ENCODE measurements at places on chromosomes 1 and 21. TPM values are rescaled to one million over a fixed set of nuclear protein-coding genes. Genes with fewer than 3 reads are reported as not detected.

Gene TAL1
- total RNA-seq = 3.0 TPM

Gene TIPRL
- total RNA-seq = 30.9 TPM

Gene PLPPR4
- 6.5 TPM for total RNA-seq

Gene KLHDC7A
- not detected for total RNA-seq

Gene IFI44L
- total RNA-seq = 2.6 TPM

Gene LYPD8
- not detected for total RNA-seq

Gene C1orf115
- 11.1 TPM for total RNA-seq

Gene NEXN
- 57.9 TPM for total RNA-seq

Gene BMP8A
- 0.40 TPM for total RNA-seq

Gene TSPAN1
- not detected for total RNA-seq

Gene ASH1L
- total RNA-seq = 31.5 TPM

Gene ARHGEF16
- 0.40 TPM for total RNA-seq

Gene LRRC38
- total RNA-seq = 11.9 TPM

Gene EFNA1
- 15.3 TPM for total RNA-seq

Gene OLFML2B
- 78.4 TPM for total RNA-seq

Gene HSD11B1
- 0.18 TPM for total RNA-seq

Gene AURKAIP1
- total RNA-seq = 74.8 TPM

Gene KCNN3
- 5.1 TPM for total RNA-seq

Gene SLAMF8
- 0.27 TPM for total RNA-seq

Gene SPRR4
- not detected for total RNA-seq

Gene ZNF695
- 1.6 TPM for total RNA-seq

Gene CFHR4
- total RNA-seq = not detected

Gene PGBD5
- total RNA-seq = 10.3 TPM

Gene KRTAP7-1
- total RNA-seq = not detected

Gene GSTM1
- total RNA-seq = 15.3 TPM

Gene MAP1LC3C
- total RNA-seq = 12.5 TPM

Gene EFNA3
- total RNA-seq = 2.1 TPM

Gene CYP4A11
- total RNA-seq = 0.13 TPM

Gene BMP8B
- 0.71 TPM for total RNA-seq

Gene MMP23B
- total RNA-seq = 50.7 TPM

Gene DNAJC6
- 0.93 TPM for total RNA-seq

Gene HPCAL4
- 1.8 TPM for total RNA-seq

Gene MPZ
- 21.9 TPM for total RNA-seq

Gene SPRR2A
- total RNA-seq = not detected

Gene HSD3B1
- total RNA-seq = 0.53 TPM

Gene LAX1
- 0.22 TPM for total RNA-seq

Gene MYCBP
- total RNA-seq = 10.5 TPM

Gene KDF1
- not detected for total RNA-seq

Gene OR2L8
- total RNA-seq = not detected

Gene AUNIP
- total RNA-seq = 1.1 TPM

Gene RBBP4
- 97.2 TPM for total RNA-seq
